ENCODE measurements at places on chromosomes 13 and 19.

- no peak for DNase-seq
Observed at GRCh38 chr19:42402376-42403116, 12.4 kb upstream of the CNFN start.

DNA sequence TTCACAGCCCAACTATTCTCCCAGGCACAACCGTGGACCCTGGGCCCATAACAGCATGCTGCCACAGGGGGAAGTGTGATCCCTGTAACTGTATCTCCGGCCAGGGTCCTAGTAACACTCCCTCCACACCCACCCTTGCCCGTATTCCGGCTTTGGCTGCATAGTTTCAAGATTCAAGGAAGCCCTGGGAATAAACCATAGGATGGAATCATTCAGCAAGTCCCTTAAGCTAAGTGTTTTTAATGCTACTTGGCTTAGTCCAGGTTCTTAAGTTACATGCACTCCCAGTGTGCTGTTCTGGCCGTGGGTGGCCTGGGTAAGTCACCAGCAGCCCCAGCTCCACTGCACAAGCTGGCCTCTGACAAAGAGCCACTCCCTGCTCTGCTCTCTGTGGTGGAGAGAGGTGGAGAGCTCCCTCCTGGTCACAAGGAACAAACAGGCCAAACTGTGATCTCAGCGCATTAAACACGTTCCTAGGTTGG lies 532.4 kb upstream of the SGCG start:
- no peak for DNase-seq

GRCh38 chr19:41984961-41985360 lies 9.1 kb downstream of the ATP1A3 start:
- DNase-seq = no peak

DNA sequence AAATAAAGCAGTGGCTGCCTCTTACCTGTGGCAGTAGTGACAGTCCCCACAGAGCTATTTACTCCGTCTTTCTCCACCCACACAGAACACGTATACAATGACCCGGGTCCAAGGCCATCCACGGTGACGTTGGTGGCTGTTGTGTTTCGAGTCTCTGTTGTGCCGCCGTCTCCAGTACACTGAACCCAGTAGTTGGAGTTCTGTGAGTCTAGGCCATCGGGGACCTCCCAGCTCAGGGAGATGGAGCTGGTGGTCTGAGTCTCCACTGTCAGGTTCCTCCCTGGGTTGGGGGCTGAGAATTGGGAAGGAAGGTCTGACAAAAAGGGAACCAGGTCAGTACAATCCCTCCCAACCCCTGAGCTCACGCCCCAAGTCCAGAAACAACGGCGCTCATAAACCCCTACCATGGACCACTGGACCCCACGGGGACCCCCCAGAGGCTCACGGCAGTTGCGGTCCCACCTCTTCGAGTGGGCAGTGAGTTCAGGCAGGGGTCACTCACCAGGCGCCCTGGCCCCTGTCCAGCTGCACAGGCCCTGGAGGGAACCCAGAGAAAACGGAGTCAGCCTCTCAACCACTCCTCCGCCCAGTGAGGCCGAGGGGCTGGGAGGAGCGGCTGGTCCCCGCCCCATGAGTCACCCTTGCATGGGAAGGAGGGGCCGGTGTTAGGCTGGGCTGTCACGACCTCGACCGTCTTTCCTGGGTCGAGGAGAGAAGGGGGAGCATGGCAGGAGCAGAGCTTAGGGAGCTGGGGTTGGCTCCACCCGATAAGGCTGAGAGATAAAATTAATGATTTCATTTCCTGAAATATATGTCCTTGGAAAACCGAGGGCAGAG lies 2.4 kb downstream of the PTPRH start:
- DNase-seq = no peak

GRCh38 chr19:1026783-1027649 lies 608 bp downstream of the CNN2 start:
- no peak for DNase-seq

DNA sequence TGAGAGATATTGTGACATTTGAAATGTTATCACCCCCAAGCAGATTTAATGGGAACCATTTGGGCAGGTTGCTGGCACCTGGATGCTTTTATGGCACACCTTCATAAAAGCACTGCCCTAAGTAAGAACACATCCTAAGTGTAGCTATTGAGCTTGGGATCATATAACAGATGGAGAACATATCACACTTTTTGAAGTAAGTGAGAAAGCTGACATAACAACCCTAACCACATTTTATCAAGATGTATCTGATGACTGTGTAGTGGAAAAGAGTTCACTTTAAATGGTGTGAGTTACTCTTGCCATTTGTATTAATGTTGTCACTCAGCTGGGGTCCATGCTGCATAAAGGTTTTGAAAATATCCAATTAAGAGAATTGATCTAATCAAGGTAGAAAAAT lies 287.9 kb downstream of the DCLK1 start:
- no peak for DNase-seq

- no peak for DNase-seq
Observed at GRCh38 chr13:74203576-74203975, 69.4 kb upstream of the KLF12 start.

- no peak for DNase-seq
Observed at GRCh38 chr19:4234142-4234861, 5.0 kb downstream of the EBI3 start.

GRCh38 chr19:44841231-44841630 lies 4.9 kb upstream of the NECTIN2 start:
- no peak for DNase-seq

DNA sequence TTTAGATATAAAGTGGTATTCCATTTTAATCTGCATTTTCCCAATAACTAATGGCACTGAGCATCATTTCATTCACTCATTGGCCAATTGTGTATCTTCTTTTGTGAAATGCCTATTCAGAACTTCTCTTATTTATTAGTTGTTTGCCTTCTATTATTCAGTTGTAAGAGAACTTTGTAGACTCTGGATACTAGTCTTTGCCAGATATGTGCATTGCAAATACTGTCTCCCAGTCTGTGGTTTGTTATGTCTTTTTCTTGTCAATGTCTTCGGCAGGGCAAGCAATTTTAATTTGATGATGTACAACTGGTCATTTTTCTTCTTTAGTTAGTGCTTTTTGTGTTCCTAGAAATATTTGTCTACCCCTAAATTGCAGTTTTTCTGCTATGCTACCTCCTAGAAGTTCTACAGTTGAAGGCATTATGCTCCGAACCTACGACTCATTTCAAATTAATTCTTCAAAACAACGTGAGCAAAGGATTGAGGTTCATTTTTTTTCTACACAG lies 115.9 kb downstream of the TSHZ3 start:
- no peak for DNase-seq

DNA sequence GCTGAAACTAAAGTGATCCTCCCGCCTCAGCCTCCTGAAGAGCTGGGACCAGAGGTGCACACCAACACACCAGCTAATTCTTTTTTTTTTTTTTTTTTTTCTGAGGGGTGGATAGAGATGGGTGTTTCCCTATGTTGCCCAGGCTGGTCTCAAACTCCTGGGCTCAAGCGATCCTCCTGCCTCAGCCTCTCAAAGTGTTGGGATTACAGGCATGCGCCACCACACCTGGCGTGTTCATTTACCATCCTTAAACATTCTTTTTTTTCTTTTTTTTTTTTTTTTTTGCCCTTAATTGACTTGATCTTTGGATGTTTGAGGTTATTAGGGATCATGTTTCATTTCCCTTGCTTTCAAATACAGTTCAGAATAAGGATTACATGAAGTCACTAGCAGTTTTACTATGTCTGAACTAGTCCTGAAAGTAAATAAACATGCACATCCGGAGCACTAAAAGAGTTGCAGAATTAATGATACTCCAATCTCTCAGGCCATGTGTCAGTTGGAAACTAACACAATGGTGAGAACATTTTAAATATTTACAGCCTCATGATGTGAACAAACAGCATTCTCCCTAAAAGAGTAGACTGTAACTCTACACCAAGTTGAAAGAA lies 10.2 kb downstream of the UTP14C start:
- DNase-seq = no peak

GRCh38 chr13:19685034-19685433 lies 51.6 kb downstream of the MPHOSPH8 start:
- DNase-seq = no peak

DNA sequence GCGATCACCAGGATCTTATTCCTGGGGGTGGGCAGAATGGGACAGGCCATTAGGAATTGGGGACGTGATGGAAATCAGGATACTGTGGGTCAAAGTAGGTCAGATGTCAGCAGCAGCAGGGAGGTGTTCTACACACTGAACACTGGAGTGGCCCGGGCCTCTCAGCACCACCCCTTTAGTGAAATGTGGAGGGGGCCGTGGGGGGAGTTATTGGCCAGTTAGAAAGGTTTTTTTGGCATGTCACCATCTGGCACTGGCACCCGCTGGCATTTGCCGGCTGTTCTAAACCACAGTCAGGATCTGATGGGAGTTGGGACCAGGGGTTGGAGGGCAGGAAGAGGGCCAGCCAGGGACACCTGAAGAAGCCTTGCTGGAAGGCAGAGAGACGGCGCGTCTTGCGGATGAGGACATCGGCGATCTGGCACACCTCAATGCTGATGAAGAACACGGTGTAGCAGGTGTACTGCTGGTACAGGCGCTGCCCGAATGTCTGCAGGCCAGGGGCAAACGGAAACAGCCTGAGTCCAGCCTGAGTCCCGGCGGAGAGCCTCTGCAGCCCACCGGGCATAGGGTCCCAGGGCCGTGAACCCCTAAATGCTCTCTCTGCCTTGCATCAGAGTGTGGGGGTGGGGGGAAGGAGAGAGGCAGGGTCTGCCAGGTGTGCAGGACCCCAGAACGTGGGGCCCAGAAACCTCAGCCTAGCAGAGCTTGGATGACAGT lies 5.8 kb downstream of the TMEM147 start:
- no peak for DNase-seq

DNA sequence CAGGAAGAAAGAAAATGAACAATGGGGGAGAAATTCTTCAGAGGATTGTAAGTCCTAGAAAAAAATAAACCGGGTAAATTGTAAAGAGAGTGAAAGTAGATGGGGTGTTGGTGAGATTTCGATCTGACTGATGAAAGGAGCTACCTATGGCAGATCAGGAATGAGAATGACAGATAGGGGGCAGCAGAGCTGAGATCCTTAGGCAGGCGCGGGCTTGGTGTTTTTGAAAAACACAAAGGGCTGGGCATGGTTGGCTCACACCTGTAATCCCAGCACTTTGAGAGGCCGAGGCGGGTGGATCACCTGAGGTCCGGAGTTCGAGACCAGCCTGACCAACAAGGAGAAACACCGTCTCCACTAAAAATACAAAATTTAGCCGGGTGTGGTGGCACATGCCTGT lies 1468.6 kb upstream of the SLC10A2 start:
- no peak for DNase-seq

DNA sequence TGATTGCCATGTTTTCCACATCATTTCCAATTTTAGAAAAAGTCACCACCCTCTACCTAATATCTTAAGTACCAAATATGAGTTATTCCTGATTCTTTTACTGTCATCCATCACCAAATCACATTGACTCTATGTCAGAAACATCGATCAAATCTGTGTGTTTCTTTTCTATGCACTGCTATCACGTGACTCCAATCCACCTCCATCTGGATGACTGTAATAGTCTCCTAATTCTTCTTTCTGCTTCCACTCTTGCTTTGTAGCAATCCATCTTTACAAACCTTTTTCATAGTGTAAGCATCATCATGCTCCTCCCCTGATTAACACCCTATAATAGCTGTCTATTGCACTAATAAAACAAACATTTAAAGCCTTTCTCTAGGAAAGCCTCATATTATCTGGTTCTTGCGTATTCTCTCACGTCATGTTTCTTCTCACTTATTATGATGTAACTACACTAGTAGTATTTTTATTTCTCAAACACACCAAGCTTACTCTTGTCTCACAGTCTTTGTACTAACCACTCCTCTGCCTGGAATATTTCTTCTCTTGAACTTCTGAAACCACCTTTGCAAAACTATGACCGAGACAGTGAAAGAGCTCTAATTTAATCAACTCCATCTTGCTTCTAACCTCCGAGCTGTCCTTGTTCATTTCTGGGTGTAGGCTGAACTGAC lies 10.7 kb upstream of the FPR3 start:
- DNase-seq = no peak

DNA sequence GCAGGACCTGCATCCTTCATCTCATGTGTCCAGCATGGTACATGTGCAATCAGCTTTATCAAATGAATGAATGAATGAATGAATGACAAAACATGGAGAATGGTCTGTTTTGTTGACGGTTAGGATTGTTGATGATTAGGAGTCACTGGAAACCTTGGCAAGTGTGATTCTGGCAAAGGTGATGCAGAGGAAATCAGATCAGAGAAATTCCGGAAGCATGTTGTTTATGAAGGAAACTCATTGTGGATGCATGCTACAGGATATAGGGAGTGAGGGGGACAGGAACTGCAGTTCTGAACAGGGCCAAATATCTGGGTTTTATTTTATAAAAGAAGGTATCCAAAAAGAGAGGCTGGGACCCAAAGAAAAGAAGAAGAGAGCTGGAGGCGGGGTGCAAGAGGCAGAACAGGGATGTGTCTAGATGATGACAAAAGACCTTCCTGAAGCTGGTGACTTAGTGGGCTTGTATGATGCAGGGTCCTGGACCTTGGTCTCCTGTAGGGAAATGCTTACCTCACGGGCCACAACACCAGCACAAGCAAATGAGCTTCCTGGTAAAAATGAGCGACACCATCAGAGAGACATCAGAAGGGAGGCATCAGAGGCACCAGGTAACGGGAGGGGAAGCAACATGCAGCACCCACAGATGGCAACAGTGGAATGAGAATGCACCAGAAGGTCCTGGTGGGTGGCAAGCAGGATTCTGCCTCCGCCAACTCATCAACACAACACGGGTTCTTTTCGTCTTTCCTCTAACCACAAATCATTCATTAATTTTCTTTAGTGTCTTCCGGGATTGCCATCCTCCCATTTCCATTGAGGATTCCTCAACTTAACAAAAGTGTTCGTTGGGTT lies 159.6 kb downstream of the FOXO1 start:
- no peak for DNase-seq

DNA sequence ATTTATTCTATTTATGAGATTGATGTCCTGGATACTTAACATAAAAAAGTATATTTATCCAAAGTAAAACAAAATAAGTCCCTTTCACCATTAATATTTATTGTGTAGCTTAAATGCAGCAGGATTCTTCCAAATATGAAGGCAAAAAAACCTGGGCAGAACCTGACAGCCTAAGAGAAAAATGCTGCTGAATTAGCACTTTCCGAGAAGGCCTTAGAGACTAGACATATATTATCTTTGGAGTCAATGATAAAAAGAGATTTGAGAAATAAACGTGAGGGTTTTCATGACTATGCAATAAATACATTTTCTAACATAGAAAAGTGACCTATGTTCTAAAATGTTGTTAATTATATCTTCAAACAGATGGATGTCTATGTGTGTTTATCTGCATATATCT lies 566.9 kb downstream of the PCDH9 start:
- DNase-seq = no peak
